Activated CD4-positive, alpha-beta T cell treated with anti-CD3 and anti-CD28 coated beads for 36 hours (primary cell): ENCODE measurements at places on chromosomes 12 and 14. TPM values are rescaled to one million over a fixed set of nuclear protein-coding genes. Genes with fewer than 3 reads are reported as not detected.

GRCh38 chr14:68444449-68445168 lies 348.3 kb downstream of the ZFP36L1 start:
- DNase-seq: no peak

DNA sequence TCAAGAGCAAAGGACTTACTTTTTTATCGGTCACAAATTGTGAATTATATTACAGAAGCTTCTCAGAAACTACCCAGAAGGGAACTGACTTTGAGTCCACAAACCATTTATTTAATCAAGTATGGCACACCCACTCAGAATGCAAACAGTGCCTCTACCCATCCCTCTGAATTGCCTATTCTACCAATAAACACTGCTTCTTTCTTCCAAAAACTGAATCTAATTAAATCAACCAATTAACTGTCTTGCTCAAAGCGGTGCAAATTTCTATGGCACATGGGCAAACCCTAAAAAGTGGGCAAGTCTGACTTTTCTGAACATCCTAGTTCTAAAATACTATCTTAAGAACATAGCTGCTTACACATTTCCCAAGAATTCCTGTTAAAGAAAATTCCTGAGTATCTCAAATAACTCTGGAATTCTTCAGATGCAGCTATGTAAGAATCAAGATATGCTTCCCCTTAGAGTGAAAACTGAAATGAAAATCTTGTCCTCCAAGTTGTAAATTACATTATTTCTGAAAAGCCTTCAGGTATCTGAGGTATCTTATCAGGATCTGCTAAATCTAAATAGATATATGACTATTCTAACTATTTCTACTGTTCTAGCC lies 4.3 kb downstream of the SPTLC2 start:
- no peak for DNase-seq

FOXN3 gene
- 76.3 TPM for total RNA-seq

- no peak for DNase-seq
Observed at GRCh38 chr12:124080649-124081048, 107.6 kb downstream of the ZNF664 start.

GRCh38 chr12:75816897-75817296 lies 214.7 kb downstream of the PHLDA1 start:
- no peak for DNase-seq

- DNase-seq: no peak
Observed at GRCh38 chr14:65173973-65174693, 71.8 kb upstream of the MAX start.

- DNase-seq: peak; percentile 49
Observed at GRCh38 chr12:130838284-130838950, 633 bp downstream of the STX2 start.

GRCh38 chr12:29167445-29167844 lies 18.4 kb downstream of the FAR2 start:
- DNase-seq: no peak

RD3L gene
- not detected for total RNA-seq

GRCh38 chr12:117818400-117818799 lies 150.4 kb downstream of the KSR2 start:
- DNase-seq: no peak

DNA sequence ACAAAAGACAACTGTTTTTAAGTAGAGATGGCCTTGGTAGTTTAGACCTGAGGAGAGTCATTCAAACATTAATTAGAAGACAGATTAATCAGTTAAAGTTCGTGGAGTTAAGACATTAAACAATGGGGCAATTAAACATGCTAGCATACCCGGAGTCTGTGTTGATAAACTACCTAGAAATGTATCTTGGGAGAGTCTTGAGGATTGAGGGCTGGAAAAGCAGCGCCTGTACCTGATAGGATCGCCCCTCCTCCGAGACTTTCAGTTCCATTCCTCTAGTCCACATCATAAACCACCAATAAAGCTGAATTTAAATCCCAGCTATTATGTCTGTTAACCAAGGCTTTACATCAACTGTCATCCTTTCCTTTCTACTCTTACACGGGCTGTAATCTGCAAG lies 1.0 kb upstream of the KRAS start:
- DNase-seq: no peak

GRCh38 chr12:116455540-116456329 lies 103.4 kb upstream of the MAP1LC3B2 start:
- peak; percentile 8 for DNase-seq

GRCh38 chr14:68268197-68268596 lies 448.6 kb downstream of the RAD51B start:
- no peak for DNase-seq

DNA sequence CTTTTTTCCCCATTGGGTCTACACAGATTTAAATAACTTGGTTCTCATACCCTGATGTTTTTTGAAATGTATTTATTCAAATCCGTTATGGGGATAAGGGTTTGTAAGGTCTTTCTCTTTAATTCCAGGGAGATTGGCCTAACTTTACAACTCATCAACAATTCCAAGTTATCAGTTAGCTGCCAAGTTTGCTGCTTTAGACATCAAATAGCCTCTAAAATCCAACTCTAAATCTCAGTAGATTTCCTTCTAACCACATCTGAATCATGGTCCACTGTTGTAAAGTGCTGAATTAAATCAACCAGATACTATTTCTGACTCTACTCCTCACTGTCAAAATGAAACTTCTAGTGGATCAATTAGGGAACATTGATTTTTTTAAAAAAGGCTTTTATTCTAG lies 364.1 kb upstream of the E2F7 start:
- DNase-seq: no peak

RXYLT1 gene
- 14.8 TPM for total RNA-seq

KCNA5 gene
- total RNA-seq: not detected

GRCh38 chr14:65359503-65359902 lies 53.0 kb upstream of the FUT8 start:
- no peak for DNase-seq

GLT1D1 gene
- 0.30 TPM for total RNA-seq

KCNC2 gene
- total RNA-seq: not detected

- peak; percentile 26 for DNase-seq
Observed at GRCh38 chr12:118981285-118982211, at the start of gene SRRM4. SRRM4 (plus strand) TSS chr12:118981541; CDS start chr12:118981883, 342 bp downstream.

DNA sequence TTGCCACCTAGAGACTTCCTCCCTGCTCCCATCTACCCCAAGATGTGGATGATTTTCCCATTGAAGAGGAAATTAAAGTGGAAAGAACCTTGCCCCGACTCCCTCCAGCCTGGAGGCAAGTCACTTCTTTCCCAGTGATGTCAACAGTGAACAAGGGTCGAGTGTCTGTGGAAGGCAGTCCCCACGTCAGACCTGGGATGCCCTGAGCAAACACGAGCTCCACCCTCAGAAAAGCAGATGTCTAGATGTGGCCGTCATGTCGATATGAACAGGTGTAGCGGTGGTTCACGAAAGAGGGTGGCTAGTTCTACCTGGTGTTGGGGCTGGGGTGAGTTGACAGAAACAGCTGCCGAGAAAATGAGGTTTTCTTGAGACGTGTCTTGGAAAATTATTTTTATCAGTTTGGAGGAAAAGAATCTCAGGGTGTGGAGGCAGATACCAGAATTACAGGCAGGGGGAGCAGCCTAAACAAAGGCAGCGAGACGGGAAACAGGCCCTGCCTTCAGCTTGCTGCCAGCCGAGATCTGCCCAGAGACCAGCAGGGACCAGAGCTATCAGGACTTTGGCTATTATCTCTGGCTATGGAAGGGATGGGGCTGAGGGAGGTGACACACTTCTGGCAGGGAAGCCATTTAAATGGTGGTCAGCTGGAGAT lies 25.9 kb downstream of the SYNDIG1L start:
- DNase-seq: no peak

- DNase-seq: peak; percentile 4
Observed at GRCh38 chr14:105881021-105881930, 354.9 kb downstream of the TMEM121 start.

DNA sequence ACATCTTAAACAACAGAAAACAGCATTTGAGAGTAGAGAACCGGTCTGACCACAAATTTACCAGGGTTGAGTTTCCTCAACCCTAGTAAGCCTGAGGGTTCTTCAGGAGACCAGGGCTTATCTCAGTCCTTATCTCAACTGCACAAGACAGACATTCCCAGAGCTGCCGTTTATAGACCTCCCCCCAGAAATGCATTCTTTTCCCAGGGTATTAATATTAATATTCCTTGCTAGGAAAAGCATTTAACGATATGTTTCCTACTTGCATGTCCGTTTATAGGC lies 12.3 kb downstream of the TMEM117 start:
- DNase-seq: no peak

DNA sequence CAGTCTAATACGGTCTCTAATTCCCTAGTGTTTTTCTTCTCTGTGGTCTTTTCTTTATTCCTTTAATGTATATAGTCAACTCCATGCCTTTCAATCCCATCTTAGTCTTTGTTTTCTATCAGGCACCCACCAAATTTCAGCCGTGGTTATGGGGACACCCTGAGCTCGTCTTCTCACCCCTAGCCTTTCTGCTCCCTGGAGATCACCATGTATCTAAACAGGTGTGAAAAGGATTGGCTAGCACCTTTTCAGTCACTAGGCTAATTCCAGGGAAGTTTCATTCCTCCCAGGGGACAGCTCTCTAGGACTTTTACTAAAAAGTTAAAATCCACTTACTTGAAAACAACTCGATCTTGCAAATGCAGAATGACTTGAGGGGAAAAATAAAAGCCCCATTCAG lies 291.3 kb downstream of the ETNK1 start:
- no peak for DNase-seq

FGF6 gene
- total RNA-seq: not detected

DNA sequence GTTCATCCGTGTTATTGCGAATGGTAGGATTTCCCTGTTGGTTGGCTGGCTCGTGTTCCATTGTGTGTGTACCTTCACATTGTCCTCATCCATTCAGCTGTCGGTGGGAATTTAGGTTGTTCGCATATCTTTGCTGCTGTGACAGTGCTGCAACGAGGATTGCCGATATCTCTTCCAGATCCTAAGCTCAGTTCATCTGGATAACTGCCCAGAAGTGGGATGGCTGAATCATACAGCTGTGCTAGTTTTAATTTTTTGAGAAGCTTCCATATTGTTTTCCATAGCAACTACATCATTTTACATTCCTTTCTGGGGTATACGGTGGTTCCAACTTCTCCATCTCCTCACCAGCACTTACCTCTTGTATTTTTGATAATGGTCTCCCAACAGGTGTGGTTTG lies 292.8 kb upstream of the SFSWAP start:
- no peak for DNase-seq

DNA sequence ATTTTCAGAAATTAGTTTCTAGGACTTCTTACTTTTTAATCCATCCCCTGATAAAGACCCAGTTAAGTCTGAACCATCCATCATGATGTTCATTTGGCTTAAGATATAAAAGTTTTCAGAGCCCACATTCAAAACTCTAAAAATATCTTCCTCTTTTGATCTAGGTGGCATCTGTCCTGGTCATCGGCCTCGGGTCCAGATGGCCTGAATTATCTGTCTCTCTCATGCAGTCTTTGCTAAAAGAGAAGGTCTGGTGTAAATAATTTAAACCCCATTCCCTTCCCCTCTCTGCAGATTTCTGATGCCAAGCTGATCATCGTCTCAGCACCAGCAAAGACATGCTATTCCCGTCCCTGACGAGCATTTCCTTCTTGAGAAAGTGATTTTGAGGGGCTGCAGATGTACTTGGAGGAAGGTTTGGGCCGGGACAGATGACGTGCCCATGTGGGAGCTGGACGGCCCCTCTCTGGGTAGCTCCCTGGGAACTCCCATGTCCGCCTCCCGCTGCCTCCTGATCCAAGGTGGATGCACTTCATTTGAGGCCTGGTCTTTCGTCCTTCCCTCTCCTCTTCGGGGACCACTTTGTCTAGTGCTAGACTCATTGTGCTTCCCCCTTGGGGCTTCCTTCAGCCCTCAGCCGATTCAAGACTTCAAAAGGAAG lies 173.0 kb upstream of the PRMT8 start:
- no peak for DNase-seq

GRCh38 chr12:70553391-70553859 lies 83.8 kb downstream of the PTPRB start:
- no peak for DNase-seq

CACNA2D4 gene
- total RNA-seq: 7.2 TPM

DNA sequence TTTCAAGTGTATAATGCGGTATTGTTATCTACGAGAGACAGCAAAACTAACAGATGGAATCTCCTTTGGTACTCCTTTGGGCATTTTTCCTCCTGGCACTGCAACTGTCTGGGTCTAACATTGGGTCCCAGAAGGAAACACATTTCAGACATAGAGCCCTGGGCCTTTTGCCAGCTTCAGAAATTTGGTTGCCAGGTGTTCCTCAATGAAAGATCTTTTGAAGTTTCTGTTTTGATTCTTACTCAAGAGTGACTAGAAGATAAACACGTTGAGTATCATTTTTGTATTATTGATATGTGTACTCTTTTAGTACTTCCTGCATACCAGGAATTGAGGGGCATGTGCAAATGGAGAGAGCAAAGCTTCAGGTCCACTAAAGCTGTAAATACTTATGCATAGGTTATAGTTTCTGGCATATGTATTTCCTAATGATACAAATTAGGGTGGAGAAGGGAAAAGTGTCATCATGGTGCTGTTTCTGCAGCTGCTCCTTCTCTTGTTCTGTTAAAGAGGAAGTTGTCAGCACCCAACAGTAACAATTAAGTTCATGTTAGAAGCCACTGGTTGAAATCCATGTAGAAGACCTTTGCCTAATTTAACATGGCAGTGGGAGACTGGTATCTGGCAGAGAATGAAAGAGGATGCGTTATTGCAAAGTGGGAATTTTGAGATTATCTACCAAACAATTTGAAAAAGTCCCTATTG lies 53.5 kb downstream of the SLC38A6 start:
- peak; percentile 22 for DNase-seq

DNA sequence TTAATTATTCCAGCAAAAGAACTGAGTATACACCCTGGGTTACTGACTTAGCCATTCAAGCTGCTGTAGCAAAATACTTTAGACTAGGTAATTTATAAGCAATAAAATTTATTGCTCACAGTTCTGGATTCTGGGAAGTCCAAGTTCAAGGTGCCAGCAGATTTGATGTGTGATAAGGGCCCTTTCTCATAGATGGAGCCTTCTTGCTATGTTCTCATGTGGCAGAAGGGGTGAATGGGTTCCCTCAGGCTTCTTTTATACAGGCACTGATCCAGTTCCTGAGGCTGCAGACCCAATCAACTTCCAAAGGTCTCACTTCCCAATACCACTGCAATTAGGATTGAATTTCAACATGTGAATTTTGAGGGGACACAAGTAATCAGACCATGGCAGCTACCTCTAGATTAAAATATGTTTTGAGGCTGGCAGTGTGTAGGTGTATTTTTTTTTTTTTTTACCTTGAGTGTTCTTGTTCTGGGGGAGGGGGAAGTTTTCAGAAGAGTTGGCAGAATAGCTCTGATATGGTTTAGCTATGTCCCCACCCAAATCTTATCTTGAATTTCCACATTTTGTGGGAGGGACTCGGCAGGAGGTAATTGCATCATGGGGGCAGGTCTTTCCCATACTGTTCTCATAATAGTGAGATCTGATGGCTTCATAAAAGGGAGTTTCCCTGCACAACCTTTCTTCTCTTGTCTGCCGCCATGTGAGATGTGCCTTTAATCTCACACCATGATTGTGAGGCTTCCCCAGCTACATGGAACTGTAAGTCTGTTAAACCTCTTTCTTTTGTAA lies 178.2 kb downstream of the RASSF9 start:
- no peak for DNase-seq

DNA sequence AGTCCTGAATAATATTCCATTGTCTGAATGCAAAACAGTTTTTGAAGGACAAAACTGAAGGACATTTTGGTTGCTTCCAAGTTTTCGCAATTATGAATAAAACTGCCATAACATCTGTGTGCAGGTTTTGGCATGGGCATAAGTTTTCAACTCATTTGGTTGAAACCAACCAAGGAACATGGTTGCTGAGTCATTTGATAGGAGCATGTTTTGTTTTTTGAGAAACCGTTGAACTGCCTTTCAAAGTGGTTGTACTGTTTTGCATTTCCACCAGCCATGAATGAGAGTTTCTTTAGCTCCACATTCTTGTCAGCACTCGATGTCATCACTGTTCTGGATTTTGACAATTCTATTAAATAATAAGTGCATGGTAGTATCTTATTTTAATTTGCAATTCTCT lies 23.0 kb upstream of the GSG1 start:
- DNase-seq: no peak
